Aortic smooth muscle cell (primary cell): ENCODE measurements at places on chromosomes 12 and 14. TPM values are rescaled to one million over a fixed set of nuclear protein-coding genes. Genes with fewer than 3 reads are reported as not detected.

Gene CPNE8
- total RNA-seq = 17.4 and 27.0 TPM in 2 replicates

Gene INSM2
- total RNA-seq = not detected in 2 replicates

Gene C12orf56
- total RNA-seq = 0.99 and 2.2 TPM in 2 replicates

Gene DPY19L2
- total RNA-seq = 1.4 and 2.0 TPM in 2 replicates

Gene TAC3
- total RNA-seq = not detected in 2 replicates
